NCI-H1694 treated with DMSO at 0.1 percent for 48 hours (cell line): ENCODE measurements at places on chromosomes 5 and 9.

GRCh38 chr9:120925535-120926396 is 830 bp downstream of the TRAF1 start:
- DNase-seq, result no peak

- DNase-seq, result no peak
Measured at GRCh38 chr5:133319905-133320520, 268.2 kb downstream of the HSPA4 start.

DNA sequence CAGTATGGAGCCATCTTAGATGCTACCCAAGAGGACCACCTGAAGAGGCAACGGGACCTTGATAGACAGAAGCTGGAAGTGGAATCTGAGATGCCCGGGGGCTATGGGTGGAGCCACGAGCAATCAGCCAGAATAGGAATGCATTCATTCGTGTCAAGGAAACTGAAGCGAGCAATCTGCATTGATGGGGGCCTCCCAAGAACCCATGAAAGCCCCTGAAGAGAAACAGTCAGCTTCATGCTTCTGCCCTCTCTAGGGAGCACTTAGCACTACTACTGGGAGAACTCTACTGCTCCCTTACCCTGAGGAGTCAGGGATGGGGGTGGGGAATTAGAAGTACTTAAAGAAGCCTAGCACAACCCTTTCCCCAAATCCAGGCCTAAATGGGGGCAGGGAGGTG is 51.9 kb upstream of the TCERG1 start:
- DNase-seq, result no peak

- DNase-seq, result no peak
Measured at GRCh38 chr5:163387589-163388343, 49.6 kb upstream of the CCNG1 start.

DNA sequence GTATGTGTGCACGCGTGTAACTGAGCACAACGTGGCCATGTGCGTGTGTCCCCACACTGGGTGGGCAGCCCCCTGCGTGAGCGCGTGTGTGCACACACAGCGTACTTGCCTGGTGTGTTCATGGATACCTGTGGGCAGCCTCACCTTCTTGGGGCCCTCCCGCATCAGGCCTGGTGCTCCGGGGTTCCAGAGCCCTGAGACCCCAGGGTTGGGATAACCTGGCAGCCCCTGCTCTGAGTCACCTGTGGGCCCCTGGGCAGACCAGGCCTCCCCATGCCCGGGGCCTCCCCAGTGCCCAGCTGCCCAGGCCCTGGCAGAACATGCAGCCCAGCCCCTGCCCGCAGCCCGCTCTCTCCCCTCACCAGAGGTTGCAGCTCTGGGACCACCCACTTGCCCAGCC is 25.2 kb downstream of the LHX3 start:
- DNase-seq, result no peak

- DNase-seq, result no peak
Measured at GRCh38 chr9:73402081-73403028, 250.7 kb downstream of the ANXA1 start.

DNA sequence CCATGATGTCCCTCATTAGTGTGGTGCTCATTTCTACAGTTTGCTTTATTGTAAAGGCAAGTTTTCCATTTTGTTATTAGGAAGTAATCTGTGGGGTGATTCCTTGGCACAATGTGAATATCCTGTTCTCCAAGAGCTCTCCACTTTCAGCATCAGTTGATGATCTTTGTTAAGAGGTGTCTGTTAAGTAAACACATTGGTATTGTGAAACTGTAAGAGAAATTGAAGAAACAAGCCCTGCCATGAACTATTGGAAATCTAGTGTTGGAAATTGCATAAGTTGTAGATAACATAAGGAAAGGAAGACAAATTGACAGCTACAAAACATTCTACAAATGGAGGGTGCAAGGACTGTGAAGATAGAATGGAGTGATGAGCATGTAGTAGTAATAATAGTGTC is 17.2 kb downstream of the RNF14 start:
- DNase-seq, result no peak

- DNase-seq, result peak; percentile 49
Measured at GRCh38 chr5:179154991-179155955, 95.1 kb downstream of the ZNF354C start.

DNA sequence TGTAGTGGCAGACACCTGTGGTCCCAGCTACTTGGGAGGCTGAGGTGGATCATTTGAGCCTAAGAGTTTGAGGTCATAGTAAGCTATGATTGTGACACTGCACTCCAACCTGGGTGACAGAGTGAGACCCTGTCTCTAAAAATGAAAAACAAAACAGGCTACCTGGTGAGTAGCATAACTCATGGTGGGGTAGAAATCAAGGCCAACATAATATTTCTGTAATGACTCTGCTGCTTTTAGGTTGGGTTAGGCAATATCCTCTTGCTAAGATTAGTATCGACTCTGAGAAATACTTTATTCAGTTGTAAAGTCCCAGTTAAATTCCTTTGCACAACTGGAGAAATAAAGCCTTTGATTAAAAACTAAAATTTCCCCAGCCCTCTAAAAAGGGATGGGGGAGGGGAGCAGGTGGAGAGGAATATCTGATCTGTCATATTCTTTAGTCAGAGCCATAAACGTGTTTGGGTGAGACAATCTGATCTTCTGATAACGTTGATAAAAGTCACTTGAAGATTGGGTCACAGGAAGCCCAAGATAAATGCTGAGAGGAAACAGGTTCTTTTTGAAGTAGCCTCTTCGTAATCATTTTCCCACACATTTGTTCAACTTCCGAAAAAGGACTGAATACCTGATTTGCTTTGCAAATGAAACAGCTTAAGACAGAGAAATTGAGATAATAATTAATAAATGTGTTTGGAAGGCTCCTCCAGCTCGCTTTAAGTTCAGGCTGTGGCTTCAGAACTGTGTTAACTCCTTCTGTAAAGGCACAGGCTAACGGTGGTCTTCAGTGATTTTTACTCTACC is 14.9 kb downstream of the IL4 start:
- no peak for DNase-seq

- DNase-seq, result no peak
Measured at GRCh38 chr5:51452562-51452961, 69.3 kb downstream of the ISL1 start.

GRCh38 chr5:171712616-171713015 is 73.0 kb upstream of the SMIM23 start:
- DNase-seq, result no peak

- no peak for DNase-seq
Measured at GRCh38 chr5:8750100-8750499, 795.8 kb downstream of the SEMA5A start.

DNA sequence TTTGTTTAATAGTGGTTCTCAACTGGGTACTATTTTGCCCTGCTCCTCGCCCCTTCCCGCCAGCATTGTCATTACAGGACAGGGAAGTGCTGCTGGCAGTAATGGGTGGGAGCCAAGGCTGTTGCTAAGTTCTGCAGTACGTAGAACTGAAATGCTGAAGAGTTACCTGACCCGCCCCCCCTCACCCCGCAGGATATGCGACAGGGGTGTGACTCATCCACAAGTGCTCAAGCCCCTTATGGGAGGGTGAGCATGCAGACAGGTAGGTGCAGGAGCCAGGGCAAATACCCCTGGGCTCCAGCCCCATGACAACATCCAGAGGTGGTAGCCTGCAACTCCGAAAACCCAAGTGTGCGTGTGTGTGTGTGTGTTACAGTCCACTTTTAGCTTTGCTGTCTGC is 35.7 kb downstream of the LRRC70 start:
- no peak for DNase-seq

DNA sequence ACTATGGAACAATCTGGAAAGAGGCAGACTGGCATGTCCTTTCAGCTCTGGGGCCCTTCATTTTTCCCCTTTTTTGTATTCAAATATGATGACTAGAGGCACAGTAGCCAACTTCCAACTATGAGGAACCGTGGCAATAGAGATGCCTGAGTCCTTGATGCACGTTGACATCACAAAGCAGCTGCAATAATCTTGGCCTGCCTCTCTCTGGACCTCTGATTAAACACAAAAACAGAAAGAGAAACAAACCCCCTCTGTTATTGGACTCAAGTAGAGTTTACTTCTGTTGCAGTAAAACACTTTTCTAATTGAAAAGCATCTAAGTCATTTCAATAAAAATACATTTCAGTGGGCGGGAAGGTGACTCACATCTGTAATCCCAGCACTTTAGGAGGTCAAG is 122.2 kb upstream of the GRAMD2B start:
- no peak for DNase-seq

- DNase-seq, result no peak
Measured at GRCh38 chr5:66238435-66238834, 94.3 kb downstream of the SREK1 start.

GRCh38 chr5:112635771-112636731 is 101.6 kb upstream of the APC start:
- DNase-seq, result no peak

GRCh38 chr5:170520372-170520771 is 16.6 kb downstream of the KCNIP1 start:
- DNase-seq, result no peak

GRCh38 chr5:178677429-178677828 is 50.6 kb upstream of the CLK4 start:
- no peak for DNase-seq

GRCh38 chr9:121242219-121242958 is 25.6 kb upstream of the GSN start:
- no peak for DNase-seq

DNA sequence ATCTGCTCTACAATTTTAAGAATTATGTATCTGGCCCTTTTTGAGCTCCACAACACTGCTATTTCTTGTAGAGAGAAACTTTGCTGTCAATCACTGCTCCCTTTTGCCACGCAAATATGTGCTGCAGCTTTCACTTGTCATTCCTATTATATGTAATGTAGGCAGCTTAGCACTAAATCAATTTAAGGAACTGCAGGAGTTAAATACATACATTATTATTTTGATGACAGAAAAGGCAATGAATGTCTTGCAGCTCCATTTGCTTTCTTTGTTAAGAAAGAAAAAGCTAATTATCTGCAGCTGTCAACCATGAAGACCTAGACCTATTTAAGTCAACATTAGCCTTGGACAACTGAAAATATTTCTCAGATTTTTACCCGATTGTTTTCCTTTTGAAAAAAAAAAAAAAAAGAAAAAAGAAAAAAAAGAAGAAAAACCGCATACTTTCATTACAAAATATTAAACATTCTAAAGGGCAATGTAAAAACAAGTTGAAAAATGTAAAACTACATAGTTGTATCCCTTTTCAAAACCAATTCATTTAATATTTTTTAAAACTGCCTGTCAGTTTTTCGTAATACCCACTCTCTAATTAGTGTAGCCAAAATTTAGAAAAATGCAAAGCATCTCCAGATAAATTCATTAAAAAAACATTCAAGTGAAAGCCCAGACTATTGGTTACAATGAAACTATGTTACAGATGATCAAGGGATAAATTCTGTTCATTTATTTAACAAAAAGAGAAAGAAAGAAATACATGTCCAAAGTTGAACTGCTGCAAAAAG is 57.2 kb downstream of the RFX3 start:
- DNase-seq, result no peak

DNA sequence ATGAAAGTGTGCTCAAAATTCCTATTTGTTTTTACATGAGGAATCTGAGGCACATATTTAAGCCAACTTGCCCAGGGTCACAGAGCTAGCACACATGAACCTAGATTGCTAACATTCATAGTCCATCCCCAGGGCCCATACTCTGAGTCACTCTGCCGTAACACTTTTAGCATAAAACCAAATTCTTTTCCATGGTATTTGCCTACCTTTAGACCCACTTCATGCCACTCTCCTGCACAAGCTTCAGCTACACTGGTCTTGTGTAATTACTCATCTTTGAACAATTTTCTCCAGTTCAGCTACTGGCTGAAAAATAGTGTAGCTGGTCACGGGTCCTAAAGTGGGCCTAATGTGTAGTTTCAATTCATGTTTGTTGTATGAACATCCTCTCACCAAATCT is 200.7 kb downstream of the SLC12A2 start:
- DNase-seq, result no peak

DNA sequence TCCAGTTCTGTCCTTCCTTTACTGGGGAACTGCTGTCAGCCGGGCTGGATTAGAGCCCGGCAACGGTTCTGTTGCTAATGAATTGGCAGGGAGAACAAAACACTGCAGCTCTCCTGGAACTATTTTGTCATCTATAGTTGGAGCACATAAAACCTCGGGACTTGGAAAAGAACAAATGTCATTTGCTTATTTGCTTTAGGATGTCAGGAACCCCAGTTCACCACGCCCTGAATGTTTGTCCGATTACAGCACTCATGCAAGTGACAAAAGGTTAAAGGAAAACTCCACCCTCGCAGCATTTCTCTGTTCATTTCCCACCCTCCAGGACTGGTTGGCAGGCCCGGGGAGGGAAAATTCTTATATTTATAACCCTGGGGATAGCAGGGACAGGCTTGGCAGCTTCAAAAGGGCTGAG is 66.4 kb upstream of the PLPP1 start:
- no peak for DNase-seq

DNA sequence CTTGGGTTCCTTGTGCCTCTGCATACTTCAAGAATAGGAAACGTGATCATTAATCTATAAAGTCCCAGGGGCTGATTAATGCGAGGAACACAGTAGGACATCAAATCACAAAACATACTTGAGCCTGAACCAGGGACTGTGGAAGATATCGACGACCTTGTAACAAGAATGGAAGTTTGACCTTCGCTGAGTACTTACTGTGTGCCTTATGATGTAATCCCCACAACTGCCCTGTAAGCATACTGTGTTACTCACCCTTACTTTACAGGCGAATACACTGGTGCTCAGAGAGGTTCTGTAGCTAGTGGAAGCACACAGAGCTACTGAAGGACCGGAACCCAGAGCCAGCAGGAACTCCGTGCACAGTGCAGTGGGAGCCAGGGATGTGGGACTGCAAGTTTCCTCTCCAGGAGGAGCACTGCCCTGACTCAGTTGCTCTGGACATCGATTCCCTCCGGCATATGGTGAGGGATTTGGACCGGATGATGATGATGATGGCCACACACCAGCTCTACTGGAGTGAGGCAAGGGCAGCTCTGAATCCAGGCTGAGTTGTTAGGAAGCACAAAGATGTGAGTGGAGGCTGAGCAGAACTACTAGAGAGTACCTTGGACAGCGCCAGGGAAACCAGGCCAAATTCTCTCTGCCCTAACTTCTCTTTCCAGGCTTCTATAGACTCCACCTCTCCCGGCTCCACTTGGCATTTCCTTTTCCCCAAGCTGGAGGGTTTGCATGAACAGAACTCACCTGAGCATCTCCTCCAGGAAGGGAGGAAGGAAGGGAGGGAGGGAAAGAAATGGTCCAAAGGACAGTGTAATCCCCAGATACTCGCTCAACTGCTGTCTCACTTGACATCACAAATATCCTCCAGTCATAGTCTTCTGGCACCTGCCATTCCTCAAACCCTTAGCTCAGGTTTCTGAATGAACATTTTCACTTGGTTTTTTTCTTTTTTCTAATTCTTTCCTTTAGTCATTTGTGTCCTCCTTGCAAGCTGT is 1.5 kb upstream of the GABBR2 start:
- no peak for DNase-seq

GRCh38 chr5:44454002-44454401 is 64.8 kb upstream of the FGF10 start:
- DNase-seq, result no peak

- DNase-seq, result peak; percentile 36
Measured at GRCh38 chr5:146877178-146877681, 1.3 kb downstream of the PPP2R2B start.

- DNase-seq, result no peak
Measured at GRCh38 chr5:68169903-68170302, 45.7 kb upstream of the PIK3R1 start.

GRCh38 chr9:33868440-33868973 is 51.5 kb downstream of the UBE2R2 start:
- DNase-seq, result peak; percentile 20

GRCh38 chr9:86665416-86665815 is 281.9 kb downstream of the GAS1 start:
- no peak for DNase-seq
